Skin of body (tissue), 3 donors: ENCODE measurements at places on chromosomes 5 and 9.
A peak's percentile ranks its signal among the peaks of the same experiment; 100 is the strongest.

- DNase-seq = no peak
Observed at GRCh38 chr5:94969174-94969573, 315.7 kb downstream of the MCTP1 start.

- DNase-seq = no peak
Observed at GRCh38 chr9:21056931-21057330, 20.8 kb downstream of the IFNB1 start.

DNA sequence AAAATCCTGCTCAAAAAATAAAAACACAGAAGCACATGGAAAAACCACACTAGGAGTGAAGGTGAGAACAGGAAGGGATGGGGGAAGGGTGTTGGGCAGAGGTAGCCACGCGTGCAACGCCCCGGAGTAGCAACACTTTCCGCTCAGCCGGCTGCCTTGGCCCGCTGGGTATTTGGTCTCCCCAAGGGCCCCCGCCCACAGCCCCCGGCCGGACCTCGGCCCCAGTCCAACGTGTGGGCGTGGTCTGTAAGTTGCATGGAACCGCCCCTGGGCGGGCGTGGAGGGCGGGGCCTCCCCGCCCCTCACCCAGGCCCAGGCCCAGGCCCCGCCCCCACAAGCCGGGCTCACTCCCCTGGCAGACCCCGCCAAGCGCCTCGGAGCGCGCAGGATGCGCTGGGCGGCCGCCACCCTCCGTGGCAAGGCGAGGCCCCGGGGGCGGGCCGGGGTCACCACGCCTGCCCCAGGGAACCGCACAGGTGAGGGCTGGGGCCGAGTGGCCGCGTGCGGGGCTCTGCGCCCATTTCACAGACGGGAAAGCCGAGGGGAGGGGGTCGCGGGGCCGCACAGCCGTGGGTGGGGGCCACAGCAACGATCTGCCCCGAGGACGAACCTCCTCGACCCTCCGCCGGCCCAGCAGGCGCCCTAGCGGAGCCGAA is at the start of gene SUSD3:
SUSD3 (plus strand) TSS at position 347 of the 656 bp plus-strand sequence; CDS start at position 389, 42 bp downstream.
- DNase-seq = no peak

GRCh38 chr5:82234885-82235284 is 43.3 kb downstream of the RPS23 start:
- DNase-seq = no peak

DNA sequence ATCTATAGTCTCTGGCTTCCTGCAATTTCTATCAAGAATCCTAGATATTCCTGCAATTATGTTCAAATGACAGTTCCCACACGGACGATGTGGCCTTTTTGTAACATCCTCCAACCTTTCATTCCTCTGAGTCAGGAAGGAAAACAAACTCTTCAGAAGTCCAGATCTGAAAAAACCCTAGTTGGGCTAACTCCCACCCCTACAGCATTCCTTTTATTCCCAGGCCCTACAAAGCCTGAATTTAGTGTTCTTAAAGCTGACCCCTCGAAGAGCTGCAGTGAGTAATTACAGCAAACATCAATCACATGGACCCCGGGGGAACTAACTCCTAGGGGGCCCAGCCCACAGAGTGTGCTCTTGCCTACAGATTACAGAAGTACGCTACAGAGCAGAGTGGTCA is 99.7 kb downstream of the SERINC5 start:
- no peak for DNase-seq

DNA sequence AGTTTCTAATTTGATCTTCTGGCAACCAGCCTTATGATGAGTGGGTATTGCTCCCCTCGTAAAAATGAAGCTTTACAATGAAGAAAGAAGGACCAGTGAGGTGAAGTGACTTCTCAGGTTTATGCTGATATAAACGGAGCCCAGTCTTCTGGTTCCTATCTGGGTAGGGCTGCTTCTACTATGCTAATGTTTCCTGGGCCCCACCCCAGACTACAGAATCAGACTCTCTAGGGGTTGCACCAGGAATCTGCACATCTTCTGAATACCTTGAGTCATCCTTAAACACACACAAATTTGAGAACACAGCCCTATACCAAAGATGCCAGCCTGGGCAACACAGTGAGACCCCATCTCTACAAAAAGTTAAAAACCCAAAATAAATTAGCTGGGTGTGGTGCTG is 16.2 kb downstream of the BTF3 start:
- no peak for DNase-seq

DNA sequence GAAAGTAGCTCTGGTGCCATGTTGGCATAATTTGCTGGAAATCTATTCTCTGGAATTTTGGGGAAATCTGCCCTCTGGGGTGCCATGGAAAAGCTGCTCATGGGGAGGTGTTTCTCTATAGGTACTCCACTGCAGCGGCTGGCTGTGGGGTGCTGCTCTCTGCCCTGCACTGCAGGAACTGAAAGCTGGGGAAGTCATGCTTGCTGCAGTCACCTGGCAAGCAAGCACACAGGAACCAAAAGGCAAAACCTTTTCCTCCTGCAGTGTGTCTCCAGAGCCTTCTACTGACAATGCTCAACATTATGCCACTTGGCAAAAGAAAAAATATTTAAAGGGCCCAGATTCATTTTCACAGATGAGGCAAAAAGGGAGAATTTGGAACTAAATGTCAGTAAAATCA is 25.8 kb upstream of the CARNMT1 start:
- DNase-seq = no peak

GRCh38 chr5:61687371-61687770 is 355.3 kb downstream of the ZSWIM6 start:
- no peak for DNase-seq

GRCh38 chr9:135883410-135884089 is 23.8 kb downstream of the CAMSAP1 start:
- no peak for DNase-seq

DNA sequence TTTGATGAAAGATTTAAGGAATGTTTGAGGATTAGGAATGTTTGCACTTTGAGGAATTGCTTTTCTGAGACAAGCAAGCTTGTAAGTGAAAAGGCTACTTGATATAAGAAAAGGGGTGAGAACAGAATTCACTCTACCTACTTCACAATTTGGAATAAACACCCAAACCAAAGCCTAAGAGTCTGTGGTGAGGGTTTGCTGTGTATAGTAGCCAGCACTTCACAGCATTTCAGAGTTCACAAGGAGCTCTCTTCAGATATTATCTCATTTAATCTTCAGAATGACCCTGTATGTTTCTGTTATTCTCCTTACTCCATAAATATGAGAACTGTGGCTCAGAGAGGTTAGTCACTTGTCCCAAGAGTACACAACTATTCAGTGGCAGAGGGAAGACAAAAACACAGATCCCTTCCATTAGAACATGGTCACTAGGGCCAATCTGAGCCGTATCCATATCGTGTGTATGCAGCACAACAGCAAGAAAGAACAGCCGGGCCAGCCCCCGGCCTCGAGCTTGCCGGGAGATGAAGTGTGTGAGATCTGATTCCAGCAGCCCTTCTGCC is 92.4 kb downstream of the FRMD3 start:
- no peak for DNase-seq

DNA sequence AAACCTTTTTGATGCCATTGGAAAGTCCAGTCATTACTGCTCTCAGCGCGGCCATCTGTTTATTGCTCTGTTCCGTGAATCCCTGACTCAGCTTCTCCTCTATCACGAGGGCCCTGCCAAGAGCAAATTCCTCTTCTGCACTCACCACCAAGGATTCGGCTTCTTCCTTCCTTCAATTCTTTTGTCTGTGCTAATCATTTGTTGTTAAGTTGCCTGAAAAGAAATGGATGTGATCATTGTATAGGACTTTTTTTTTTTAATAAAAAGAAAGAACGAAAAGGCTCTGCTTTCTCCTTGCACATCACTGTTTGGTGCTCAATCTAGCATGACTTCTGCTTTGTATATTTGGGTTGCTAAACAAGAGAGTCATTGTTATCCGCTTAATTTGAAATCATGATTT is 128.7 kb upstream of the PIK3R1 start:
- peak; percentile 24 for DNase-seq
